ENCODE measurements at places on chromosomes 3 and 15.

DNA sequence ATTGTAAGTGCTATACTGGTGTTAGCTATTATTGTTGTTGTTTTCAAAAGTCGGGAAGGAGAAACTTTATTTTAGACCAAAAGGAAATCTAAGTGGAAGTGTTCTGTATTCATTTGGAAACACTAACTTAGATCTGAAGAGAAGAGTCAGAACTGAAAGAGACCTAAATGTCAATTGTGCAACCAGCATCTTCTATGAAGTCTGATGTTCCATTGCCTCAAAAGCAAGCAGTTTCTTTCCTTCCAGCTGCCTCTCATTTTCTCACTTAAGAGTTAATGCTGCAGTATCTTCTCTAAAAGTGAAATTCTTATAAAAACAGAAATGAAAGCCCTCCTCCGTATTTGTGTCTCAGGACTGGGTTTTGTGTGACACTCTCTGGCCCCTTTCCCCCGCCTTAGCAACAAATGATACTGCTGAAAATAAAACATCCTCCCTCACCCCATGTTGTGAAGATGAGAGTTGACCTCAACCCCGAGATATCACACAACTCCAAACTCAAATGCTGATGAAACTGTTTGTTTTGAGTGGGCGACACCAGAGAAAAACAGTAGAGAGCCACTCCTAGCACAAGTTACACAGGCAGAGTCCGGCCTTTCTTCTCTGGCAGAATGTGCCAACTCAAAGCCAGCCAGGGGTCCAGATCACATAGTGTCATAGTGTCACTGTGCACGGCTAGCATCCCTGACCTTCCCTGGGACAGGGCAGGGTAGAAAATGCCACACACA is 48.9 kb downstream of the GLDN start:
- no peak for DNase-seq

GRCh38 chr3:62732183-62732904 is 142.9 kb downstream of the CADPS start:
- no peak for DNase-seq

GRCh38 chr3:53817809-53818208 is 28.4 kb downstream of the CHDH start:
- no peak for DNase-seq

DNA sequence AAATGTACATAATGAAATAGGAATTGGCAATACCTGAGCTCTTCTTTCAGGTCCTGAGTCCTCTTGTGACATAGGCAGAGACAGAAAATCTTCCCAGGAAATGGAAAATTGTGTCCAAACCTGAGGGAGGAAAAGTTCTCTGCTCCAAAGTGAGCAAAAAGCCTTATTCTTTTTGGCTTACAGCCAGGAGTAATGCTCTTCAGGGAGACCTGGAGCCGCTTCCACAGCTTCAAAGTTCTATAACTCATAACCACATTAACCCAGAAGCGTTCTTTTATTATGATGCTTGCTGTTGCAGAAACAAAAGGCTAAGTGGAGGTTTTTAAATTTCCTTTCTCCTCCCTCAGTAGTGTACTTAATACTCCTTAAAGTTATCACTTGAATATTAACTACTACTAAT is 633 bp downstream of the IGSF10 start:
- DNase-seq = no peak

- no peak for DNase-seq
Observed at GRCh38 chr3:83033133-83033532, 1271.7 kb upstream of the GBE1 start.

GRCh38 chr3:183490653-183491052 is 62.2 kb upstream of the MCF2L2 start:
- DNase-seq = peak; percentile 73

DNA sequence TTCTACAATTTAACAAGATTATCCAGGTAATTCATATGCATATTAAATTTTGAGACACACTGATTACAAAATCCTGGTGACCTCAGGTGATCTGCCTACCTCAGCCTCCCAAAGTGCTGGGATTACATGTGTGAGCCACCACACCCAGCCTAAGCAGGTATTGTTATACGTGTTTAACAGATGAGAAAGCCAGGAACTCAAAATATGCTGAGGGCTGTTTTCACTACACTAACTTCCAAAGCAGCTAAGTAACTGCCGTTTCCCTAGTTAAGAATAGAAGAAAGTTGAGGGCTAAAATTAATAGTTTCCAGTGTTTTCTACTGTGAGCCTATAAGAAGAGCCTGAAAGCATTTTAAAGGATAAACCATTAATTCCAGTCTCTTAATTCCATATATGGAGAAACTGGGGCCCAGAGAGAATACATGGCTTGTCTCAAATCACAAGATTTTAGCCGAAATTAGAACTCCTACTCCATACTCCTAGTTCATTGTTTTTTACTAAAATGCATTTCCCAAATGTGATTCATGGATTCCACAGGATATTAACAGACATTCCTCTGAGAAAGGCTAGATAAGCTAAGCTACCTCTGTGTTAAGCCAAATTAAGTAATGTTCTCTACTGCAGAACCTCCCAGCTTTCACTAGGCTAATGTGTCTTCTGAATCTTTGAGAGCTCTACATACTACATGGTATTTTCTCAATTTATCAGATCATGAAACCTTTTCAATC is 17.0 kb upstream of the AVEN start:
- DNase-seq = no peak

DNA sequence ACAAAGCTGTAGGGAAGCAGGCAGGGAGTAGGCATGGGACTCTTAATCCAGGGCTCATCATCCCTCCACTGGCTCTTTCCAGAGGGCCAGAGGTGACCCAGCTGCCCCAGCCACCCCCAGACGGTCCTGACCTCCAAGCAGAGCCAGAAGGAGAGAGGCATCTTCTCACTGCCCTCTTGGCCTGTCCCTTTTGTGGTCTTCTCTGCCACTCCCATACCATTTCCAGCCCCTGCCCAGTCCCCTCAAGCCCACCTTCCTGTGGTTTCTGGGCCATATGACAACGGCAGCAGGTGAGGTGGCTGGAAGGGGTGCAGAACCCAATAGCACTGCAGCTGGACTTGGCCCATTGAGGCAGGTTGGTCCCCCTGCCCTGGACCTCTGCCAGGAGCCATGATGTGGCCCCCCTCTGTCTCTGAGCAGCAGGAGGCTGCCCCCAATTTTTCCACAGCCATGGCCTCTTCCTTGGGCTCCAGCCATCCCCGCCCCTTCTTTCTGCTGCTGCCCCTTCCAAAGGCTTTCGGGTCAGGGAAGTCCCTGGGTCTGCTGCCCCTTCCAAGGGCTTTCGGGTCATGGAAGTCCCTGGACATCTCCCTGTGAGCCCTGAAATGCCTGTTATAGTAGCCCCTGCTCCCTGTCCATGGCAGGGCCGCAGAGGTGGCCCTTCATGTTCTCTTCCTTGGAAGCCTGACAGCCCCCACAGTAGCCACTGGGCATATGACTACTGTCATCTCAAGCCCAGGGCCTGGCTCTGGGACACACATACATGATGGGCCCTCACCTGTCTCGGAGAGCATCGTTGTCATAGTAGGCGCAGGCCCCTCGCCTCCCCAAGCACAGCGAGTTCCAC is 39.5 kb upstream of the RAB6B start:
- no peak for DNase-seq

GRCh38 chr15:36232491-36232890 is 346.9 kb upstream of the CDIN1 start:
- no peak for DNase-seq

GRCh38 chr15:64152507-64153387 is 1.2 kb downstream of the SNX22 start:
- DNase-seq = no peak

DNA sequence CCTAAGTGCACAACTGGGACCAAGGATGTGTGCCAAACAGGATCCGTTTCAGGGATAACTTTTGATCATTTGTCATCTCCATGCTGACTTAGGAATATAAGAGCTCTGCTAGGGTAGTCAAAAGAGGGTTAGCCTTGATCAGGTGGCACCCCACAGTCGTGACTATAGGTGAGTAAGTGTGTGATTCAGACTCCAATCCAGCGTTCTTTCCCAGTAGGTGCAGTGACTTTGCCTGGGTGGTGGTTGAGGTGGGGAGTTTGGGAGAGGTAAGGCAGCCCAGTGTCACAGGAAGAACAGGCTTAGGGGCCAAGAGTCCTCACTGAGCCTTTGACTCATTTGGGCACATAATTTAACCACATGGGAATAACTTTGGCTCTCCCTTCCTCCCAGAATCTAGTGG is 51.0 kb downstream of the CHDH start:
- DNase-seq = no peak

DNA sequence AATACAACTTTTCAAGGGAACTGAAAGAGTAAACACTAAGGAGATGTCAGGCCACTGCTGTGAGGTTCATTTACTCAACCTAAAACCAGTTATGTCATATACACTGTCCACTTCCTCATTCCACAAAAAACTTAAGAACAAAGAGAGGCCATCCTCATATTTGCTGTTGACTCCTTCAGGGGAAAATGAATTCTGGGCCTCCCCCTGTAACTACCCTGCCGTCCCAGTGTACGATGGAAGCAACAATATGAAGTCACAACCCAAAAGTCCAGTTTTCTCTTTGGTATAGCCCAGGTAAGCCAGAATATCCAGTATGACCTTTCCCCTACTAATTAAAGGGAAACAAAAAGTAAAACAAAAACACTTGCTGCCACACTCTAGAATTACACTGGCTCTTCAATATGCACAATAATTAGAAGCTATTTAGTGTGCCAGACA is 16.2 kb downstream of the CEP152 start:
- DNase-seq = no peak

DNA sequence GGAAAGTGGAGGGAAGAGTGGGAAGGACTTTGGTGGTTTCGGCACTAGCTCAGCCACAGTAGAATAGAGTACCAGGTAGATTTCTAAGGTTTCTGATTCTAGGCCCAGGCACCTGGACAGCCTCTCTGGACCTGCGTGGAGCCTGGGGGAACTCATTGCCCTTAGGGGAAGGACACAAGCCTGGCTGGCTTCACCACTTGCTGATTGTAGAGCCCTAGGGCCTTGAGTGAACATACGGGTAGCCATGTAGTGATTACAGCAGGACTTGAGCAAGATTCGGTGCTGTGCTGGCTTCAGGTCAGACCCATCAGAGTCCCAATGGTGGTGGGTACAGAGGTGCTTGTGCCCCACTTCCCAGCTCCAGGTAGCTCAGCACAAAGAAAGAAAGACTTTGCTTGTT is 47.0 kb downstream of the FAM81A start:
- DNase-seq = no peak

DNA sequence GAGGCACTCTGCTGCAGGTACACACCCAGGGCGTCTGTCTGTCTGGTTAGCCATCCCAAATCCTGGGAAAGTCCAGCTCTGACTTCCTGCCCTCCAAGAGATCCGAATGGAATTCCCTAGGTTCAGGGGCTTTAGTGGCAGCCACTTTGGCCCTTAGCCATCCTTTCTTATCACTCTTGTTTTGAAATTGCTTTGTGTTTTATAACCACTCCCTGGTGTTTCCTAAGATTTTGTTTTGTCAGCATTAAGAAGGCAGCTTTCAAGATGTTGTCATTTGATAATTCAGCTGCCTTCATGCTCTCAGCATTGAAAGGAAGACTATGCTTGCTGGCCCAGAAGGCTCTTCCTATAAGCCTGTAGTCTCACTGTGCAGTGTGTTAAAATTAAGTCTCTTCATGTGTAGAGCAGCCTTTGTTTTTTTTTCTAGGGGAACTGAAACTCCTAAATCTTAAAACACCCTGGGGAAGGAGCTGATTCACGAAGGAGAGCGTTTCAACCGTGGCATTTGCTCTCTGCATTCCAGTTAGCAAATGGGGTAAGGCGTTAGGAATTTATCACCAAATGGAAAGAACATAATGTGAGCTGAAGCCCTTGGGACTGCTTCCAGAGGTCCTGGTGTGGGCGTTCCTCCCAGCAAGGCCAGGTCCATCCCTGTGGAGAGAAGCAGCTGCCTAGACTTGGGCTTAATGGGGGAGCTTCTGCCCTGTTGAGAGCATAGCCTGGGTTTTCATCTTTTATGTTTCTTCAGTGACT is 14.2 kb upstream of the CLEC3B start:
- peak; percentile 57 for DNase-seq

DNA sequence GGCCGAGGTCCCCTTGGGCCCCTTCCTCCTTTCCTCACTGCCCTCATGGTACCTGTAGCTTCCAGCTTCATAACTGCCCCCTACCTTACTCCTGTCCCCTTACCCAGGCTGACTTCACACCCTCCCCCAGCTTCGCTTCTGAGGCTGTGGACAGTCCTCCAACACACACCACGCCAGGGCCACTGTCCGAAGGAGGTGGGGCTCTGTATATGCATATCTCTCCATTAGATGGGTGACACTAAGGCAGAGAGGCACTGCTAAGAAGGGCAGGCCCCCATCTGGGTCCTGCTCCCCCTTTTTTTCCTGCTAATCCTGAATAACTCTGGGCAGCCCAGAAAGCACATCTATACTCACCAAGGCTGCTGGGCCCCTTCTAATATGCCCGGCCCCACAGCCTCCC is 1.0 kb upstream of the COL7A1 start:
- DNase-seq = no peak

- peak; percentile 52 for DNase-seq
Observed at GRCh38 chr15:31598620-31599019, 272.0 kb downstream of the KLF13 start.

DNA sequence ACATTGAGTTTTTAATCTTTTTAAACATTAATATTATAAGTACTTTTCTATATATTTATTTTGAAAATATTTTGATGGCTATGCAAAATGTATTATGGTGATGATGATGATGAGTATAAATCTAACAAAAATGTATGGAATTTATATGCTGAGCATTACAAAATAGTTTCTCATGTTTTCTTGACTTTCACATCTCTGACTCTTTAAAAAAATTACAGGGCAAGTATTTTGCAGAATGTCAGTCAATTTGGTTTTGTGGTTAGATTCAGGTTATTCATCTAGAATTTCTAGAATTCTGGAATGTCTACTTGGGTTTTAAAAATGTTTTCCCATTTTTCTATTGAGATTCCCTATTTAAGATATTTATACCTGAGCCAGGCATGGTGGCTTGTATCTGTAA is 41.7 kb upstream of the ANP32A start:
- DNase-seq = no peak

- no peak for DNase-seq
Observed at GRCh38 chr15:76930831-76931396, 635 bp upstream of the RCN2 start.

- DNase-seq = no peak
Observed at GRCh38 chr3:22685597-22685996, 517.5 kb upstream of the UBE2E2 start.

- DNase-seq = no peak
Observed at GRCh38 chr15:59918994-59919951, 84.8 kb upstream of the FOXB1 start.
